Stimulated activated CD4-positive, alpha-beta T cell treated with anti-CD3 and anti-CD28 coated beads, Interleukin-2, amount 100 ng/mL, for 48 hours (primary cell): ENCODE measurements at places on chromosomes 2 and 18.

DNA sequence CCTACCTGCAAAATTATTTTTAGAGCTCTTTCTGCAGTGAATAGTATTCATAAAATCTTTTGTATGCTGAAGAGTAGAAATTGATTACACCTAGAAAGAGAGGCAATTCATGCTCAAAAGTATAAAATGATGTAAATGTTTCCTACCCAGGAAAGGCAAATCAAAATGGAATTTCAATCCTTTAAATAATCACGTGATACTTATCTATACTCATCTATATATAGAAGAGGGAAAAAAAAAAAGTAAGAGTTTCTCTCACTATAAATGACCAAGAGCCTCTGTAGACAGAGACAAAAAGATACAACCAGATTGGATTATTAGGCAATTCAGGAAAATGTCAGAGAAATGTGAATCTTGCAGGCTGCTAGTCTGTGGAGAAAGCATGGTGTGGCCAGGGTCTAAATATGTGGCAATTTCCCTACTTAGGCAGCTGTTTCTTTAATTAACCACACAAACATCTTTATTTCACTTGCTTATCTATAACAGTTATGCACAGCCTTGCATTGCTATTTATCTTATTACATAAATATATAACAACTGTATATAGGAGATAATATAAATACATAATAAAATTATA, 39.5 kb downstream of the METTL8 start:
- DNase-seq, result no peak

DNA sequence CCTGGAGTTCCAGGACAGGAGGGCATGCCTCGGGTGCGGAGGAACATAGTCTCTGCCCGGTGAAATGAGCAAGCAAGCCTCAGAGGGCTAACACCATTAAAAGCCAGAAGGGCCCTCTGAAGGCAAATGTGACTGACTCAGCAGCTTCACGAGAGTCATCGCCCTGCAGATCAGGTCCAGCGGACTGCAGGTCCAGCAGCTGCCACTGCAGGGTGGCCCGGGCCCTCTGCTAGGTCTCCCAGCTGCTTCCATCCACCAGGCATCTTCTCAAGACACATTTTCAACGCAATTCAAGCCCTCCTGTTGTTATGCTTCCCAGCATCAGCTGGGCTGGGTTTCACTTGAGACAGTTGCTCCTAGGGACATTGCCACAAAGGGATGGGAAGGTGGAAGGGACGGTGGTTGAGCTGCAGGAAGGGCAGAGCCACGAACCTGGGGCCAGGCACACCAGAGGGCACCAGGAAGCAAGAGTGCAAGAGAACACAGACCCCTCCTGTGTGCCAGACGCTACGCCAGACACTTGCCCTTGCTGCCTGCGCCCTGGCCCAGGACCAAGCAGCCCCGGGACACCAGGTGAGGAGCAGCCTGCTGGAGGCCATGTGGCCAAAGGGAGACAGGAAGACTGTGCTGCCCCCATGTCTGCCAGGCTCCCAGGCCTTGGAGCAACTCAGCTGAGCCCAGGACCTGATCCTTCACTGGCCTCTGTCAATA, 173.0 kb downstream of the HDAC4 start:
- no peak for DNase-seq

GRCh38 chr2:152814475-152815030, 96.1 kb downstream of the ARL6IP6 start:
- DNase-seq, result no peak

- no peak for DNase-seq
These were observed 28.4 kb upstream of the RHOB start for GRCh38 chr2:20418519-20418918.

DNA sequence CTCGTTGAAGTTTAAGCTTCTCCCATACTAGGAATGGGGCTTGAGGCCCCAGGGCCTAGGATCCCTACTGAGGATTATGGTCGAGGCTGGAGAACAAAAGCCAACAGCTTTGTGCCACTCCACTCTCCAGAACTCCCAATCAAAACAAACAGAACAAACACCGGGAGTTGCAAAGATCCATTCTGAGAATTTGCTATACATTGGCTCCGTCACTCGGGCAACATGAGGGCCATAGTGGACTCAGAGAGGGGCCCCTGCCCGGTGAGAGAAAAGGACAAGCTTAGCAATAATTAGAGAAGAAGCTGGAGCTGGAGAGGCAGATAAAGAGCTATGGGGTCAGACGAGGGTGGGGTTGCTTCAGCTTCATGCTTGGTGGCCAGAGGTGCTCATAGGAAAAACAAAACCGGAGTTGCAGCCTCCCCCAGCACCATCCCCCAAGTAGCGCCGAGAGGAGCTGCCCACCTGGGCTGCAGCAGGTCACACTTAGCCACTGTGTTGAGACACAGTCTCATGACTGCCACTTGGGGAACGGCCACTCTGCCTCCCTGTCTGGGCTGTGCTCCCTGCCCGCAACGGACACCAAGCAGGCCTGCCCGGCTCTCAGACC, 142.3 kb upstream of the HAAO start:
- DNase-seq, result no peak

GRCh38 chr18:35749701-35750100, 168.2 kb downstream of the GALNT1 start:
- no peak for DNase-seq

GRCh38 chr2:127664065-127664894, 11.1 kb downstream of the LIMS2 start:
- DNase-seq, result no peak

DNA sequence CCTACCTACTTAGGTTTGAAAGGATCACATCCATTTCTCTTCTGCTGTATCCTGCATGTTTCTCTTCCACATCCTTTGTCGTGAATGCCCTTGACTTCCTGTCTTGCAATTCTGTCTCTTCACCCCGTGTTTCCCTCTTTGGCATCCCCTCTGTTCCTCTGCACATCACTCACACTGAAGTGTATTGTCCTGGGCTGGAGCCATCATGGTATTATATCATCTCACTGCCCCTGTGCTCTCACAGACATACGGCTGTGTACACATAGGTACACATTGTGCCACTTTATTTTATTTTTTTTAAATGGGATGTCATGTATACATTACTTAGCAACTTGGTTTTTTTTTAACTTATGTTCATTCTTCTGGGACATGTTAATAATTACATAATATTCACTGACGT, 291.6 kb downstream of the ALPK2 start:
- no peak for DNase-seq

GRCh38 chr2:47518497-47519146, 115.7 kb downstream of the MSH2 start:
- no peak for DNase-seq

DNA sequence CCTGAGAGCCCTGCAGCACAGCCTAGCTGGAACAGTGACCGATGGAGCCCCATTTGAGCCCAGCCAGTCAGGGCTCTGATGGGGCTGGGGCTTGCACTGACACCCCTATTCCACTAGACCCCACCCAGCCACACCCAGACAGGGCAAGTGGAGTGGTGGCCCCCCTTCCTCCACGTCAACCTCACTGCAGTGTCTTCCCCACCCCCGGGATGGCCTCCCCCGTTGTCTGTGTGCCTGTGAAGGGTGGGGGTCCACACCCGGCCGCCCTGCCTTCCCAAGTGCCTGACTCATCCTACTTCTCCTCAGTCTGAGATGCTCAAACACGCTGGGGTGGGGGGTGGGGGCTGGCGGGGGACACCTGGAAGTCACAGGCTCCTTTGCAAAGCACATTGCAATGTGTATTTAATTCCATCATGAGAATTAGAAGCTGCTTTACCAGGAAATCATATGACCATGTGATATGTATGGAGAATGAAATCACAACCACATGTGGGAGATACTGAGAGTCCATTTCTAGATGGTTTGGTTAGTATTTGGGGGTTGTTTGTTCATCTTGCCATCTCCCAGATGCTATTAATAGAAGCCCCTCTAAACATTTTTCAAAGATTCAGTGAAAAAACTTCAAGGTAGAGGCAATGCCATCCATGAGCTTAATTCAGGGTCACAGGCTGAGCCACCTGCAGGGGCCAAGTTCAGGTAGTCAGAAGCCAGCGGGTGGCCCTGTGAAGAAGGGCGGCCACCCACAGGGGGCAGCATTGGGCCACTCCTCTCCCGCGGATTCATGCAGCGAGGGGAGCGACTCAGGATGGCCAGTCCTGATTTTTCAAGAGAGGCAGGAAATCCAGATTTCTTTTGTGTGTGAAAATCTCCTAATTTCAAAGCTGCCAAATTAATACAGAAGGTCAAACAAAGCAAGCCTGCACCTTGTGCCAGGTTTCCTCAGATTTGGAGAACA, 22.7 kb upstream of the GMPPA start:
- DNase-seq, result peak; percentile 72

DNA sequence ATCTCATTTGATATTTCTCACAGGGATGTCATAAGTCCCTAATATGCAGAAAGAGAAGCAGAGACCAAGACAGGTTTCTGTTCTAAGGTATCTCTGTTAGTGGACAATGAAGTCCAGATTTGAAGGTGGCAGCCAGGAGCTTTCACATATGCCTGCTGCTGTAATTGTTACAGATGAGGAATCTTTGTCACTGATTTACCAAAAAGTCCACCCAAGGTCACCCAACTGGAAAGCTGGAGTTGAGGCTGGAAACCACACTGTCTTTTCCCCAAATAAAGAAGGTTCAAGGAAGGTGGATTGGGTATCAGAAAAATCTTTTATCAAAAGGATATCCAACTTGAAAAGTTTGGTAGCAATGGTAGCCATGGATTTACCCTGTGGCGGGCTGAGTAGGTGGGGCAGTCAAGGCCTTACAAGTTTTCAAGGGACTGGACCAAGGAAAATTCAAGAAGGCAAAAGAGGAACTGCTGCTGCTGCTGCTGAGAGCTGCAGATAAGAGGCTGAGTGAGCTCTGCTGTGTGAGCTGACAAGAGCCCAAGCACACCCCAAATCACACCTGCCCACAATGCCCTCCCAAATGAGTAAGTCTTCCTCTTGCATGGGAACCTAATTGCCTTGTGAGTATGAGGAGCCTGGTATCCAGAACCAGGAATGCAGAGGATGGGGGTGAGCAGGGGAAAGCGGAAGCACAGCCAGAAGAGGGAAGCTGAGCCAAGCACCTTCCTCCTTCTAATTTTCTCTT, 241.2 kb downstream of the ANAPC1 start:
- DNase-seq, result no peak

GRCh38 chr2:233152541-233152940, 92.4 kb downstream of the INPP5D start:
- DNase-seq, result no peak

DNA sequence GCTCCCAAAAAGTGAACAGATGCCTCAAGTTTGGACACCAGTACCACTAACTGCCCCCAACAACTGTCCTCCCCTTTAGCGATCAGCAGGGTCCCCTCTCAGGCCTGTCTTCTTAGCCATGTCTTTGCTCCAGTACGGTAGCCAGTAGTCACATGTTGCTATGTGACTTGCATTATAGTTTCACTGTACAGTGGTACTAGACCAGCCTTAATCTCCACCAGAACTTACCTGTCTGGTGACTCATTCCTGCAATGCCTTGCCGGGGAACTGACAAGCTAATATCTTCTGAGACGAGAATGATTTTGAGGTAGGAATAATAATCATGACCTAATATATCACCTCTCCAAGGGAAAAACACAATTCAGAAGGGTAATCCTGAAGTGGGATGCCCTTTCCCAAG, 23.7 kb downstream of the ACMSD start:
- no peak for DNase-seq

- no peak for DNase-seq
These were observed 189.0 kb downstream of the RPIA start for GRCh38 chr2:88880441-88880953.

DNA sequence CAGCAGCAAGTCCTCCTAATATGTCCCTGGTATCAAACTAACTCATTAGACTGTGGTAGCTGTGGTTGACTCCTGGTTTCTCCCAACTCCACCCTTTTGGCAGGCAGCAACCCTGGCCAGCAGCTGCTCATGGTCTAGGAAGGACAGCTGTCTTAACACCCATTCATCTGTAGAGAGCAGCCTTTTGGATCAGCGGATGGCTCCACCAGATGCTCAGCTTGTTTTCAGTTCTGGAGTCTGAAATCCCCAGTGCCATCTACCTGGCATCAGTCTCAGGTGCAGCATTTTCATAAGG, 100.5 kb downstream of the SPOPL start:
- no peak for DNase-seq

- no peak for DNase-seq
These were observed 26.1 kb upstream of the SEMA4C start for GRCh38 chr2:96895746-96896651.

GRCh38 chr2:216392945-216393840, 19.1 kb upstream of the SMARCAL1 start:
- DNase-seq, result no peak
